ENCODE measurements at places on chromosomes 12 and 14. TPM values are rescaled to one million over a fixed set of nuclear protein-coding genes. Genes with fewer than 3 reads are reported as not detected.

GRCh38 chr12:110301065-110301806, 20.2 kb downstream of the ATP2A2 start:
- no peak for DNase-seq

- DNase-seq = no peak
Measured at GRCh38 chr14:78412475-78412874, 242.3 kb downstream of the NRXN3 start.

GRCh38 chr12:93749515-93749914, 72.3 kb downstream of the CRADD start:
- no peak for DNase-seq

ZNF385A gene
- total RNA-seq = 2.2 TPM

GRCh38 chr14:90546767-90547166, 149.9 kb downstream of the CALM1 start:
- no peak for DNase-seq

DNA sequence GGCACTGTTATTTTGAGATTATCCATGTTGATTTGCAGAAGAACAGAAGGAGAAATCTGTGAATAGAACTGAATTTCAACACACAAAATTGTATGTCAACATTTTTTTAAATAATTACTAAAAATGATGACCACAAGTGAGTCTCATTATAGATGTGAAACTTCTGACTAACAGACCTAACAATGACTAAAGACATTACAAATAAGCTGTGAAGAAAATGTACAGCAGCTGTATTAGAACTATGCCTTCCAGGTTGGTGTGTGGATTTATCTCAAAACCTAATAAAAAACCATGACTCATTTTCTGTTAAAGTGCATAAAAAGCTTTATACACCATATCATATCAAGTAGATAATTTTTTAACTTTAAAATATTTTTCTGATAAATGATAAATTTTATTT, 22.5 kb upstream of the FOXG1 start:
- no peak for DNase-seq

- DNase-seq = no peak
Measured at GRCh38 chr12:72790273-72790672, 518.1 kb downstream of the TRHDE start.

DNA sequence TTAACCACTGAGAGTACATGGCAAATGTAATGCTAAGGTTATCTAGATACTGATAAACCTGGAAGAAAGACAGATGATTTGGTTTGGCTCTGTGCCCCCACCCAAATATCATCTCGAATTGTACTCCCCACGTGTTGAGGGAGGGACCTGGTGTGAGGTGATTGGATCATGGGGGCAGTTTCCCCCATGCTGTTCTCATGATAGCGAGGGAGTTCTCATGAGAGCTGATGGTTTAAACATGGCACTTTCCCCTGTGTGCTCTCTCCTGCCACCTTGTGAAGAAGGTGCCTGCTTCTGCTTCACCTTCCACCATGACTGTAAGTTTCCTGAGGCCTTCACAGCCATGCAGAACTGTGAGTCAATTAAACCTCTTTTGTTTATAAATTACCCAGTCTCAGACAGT, 14.2 kb downstream of the NOXRED1 start:
- no peak for DNase-seq

DNA sequence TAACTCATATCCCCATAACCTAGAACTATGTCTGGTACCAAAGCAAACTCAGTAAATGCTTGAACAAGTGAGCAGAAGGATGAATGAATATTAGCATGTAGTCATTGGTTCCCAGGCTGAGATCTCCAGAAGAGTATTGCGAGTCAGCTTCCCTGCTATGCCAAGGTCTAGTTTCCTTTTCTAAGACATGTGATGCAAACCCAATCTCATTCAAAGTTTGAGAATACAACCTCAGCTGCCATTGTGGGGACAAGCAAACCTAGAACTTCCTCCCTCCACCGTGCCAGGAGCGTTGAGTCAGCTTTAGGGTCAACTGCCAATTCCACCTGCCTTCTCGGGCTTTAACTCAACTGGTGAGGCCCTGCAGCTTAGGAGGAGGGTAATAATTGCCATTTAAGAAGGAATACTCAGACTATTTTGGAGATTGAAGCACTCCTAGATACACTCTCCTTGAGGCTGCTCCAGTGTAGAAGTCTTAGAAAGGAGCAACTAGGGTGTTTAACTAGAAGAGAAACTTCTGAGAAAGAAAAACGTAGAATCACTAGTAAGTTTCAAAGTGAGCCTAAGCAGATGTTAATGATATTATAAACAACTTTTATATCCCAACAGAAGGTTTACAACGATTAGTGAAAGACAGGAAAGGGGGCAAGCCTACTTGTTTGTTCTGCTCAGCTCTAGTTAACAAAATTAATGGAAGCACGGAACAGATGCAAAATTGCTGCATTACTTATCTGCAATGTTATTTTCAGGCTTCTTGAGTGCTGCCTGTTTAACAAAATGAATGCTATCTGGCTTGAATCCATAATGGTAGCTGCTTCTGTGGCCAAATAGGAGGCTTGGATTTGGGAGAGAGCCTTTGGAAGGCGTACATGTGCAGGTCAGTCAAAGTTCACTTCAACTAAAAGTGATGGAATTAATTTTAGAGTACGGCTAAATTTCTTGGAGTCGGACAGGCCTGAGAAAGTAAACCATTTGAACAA, 96.9 kb downstream of the HELB start:
- peak; percentile 36 for DNase-seq
